ENCODE measurements at places on chromosomes 12 and 14.

GRCh38 chr12:31895449-31896150, 63.6 kb upstream of the RESF1 start:
- DNase-seq: no peak

DNA sequence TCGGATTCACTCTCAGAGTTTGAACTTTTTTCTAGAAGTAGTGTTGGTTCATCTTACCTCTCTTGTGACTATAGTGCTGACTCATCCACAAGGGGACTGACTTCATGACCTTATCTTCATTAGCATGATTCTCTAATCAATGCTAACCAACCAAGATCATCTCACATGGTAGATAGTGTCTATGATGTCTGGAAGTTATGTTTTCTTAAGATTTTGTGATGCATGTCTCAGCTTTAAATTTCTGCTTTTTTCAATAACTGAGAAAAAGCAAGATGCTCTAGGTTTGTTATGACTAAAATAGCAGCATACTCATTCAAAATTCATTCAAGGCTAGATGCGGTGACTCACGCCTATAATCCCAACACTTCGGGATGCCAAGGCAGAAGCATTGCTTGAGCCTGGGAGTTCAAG, 12.3 kb upstream of the SLC35E3 start:
- DNase-seq: peak; percentile 76

- no peak for DNase-seq
Observed at GRCh38 chr14:21880918-21881317, 207.3 kb upstream of the OR4E1 start.

GRCh38 chr14:58778202-58778601, 140.4 kb downstream of the DACT1 start:
- DNase-seq: no peak

GRCh38 chr14:50015716-50016115, 100.7 kb downstream of the VCPKMT start:
- no peak for DNase-seq

GRCh38 chr12:95335948-95336347, 118.3 kb downstream of the VEZT start:
- no peak for DNase-seq

GRCh38 chr14:79084861-79085260, 914.7 kb downstream of the NRXN3 start:
- DNase-seq: no peak

DNA sequence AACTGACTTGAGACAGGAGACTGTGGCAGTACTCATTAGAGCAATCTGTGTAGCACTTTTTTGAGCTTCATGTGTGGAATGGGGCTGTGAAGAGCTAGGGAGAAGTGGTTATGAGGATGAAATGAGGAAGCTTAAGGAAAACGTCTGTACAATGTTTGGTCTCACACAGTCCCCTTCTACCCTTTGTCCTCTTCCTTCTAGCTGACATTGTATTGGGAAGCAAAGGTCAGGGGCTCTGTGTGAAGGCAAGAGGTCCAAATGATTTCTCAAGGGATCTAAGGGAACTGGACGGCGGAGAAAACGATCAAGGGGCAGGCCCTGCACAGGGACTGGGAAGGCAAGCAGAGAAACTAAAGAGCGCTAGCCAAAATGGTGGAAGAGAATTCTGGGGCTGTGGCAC, 13.1 kb upstream of the CIPC start:
- DNase-seq: no peak

DNA sequence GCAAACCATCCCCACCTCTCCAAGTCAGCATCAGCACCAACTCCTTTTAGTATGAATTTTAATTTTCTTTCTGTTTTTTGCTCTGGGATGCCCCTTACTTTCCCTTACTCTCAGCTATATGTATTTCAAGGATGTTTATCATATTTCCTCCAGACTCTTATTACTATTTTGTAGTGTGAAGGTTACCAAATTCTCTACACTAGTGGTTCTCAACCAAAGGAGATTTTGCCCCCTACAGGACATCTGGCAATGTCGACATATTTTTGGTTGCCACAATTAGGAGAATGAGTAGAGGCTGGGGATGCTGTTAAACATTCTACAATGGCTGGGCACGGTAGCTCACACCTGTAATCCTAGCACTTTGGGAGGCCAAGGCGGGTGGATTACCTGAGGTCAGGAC, 29.1 kb upstream of the SOS2 start:
- DNase-seq: peak; percentile 51

Measured in fibroblast of skin of back (primary cell).